ENCODE measurements at places on chromosomes 13 and 19.

DNA sequence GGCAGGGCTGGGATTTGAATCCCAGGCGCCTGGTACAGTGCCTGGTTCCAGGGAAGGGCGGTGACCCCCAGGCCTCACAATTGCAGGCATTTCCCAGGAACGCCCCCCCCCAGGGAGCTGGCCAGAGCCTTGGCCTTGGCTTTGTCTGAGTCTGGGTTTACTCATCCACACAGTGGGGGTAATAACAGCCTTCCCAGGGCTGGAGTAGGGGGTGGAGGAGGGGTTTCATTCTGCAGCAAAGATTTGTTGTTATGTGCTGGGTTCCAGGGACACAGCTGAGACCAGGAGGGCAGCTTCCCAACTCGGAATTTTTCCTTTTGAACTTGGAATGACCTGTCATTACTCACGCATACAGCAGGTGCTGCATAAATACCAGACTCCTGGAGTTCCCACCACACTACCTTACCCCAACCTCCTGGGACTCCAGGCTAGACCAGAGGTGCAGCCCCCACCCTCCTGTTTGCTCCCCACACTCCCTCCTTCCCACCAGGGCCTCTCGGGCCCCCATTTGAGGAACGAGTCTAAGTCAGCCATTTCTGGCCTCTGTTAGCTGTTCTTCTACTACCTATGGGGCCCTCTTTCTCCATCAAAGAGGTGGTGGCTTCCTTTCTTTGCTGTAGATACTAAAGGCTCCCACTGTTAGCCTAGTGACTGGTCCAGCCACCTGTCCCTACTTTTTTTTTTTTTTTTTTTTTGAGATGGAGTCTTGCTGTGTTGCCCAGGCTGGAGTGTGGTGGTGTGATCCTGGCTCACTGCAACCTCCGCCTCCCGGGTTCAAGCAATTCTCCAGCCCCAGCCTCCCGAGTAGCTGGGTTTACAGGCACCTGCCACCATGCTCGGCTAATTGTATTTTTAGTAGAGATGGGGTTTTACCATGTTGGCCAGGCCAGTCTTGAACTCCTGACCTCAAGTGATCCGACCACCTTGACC lies 1.6 kb upstream of the ADAMTS10 start:
- no peak for DNase-seq

- peak; percentile 52 for DNase-seq
These were observed 6.2 kb downstream of the CARD8 start for GRCh38 chr19:48249502-48250014.

GRCh38 chr19:43422000-43422688 lies 7.5 kb downstream of the TEX101 start:
- DNase-seq: no peak

DNA sequence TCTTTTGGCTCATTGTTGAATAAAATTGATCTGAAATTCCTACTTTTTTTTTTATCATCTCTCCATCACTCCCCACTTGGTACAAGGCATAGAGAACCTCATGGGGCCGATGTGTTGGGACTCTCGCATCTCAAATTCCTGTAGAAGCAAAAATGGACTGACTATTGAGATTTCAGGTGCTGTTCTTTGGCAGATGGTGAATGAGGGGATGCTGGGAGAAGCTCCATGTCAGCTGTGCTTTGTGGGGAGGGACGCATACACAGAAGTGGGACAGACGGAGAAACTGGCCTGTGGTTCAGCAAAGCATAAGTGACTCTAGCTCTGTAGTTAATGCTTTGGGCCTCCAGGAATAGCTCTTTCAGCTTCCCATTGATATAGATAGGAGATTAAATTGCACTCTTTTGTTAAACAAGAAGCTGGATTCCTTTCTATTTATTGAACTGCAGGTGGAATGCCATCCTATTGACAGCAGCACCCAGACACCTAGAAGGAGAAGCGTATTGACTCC lies 194.5 kb upstream of the RNF113B start:
- DNase-seq: no peak

DNA sequence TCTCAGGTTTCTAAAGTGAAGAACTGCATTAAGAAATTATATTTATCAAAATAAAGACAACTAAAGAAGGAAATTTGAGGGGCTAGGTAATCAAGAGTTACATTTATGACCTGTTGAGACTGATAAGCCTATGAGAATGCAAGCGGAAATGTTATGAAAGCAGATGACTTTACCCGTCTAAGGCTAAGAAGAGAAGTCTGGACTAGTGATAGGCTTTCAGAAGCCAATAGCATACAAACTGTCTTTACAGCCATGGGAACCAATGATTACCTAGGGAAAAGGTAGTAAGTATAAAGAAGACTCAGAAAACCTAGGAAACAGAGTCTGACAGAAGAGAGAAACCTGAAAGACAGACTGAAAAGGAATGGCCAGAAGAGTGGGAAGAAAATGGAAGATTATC lies 11.2 kb downstream of the TSC22D1 start:
- no peak for DNase-seq

GRCh38 chr13:113422807-113423519 lies 30.3 kb downstream of the ADPRHL1 start:
- no peak for DNase-seq

- no peak for DNase-seq
These were observed 6.1 kb upstream of the ARRDC2 start for GRCh38 chr19:18001777-18002345.

GRCh38 chr13:109785892-109786450 lies 412 bp downstream of the IRS2 start:
- no peak for DNase-seq

DNA sequence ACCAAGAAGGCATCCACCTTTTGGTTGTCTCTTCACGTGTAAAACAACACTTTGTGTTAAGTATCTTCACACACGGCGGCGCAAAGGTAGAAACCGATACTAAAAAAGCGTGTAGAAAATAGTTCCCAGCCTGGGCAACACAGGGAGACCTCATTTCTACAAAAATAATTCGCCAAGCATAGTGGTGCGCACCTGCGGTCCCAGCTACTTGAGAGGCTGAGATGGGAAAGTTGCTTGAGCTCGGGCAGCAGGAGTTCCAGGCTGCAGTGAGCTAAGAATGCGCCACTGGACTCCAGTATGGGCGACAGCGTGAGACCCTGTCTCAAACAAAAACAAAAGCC lies 573 bp upstream of the ERCC5 start:
- no peak for DNase-seq

- DNase-seq: no peak
These were observed 64.3 kb downstream of the GADD45B start for GRCh38 chr19:2540251-2540645.

- DNase-seq: no peak
These were observed at the start of gene CAMSAP3 for GRCh38 chr19:7595466-7596133. Gene CAMSAP3 (plus strand): TSS chr19:7595863. CDS start chr19:7596003, 140 bp downstream.

GRCh38 chr19:45523642-45524256 lies 16.5 kb downstream of the VASP start:
- peak; percentile 54 for DNase-seq

DNA sequence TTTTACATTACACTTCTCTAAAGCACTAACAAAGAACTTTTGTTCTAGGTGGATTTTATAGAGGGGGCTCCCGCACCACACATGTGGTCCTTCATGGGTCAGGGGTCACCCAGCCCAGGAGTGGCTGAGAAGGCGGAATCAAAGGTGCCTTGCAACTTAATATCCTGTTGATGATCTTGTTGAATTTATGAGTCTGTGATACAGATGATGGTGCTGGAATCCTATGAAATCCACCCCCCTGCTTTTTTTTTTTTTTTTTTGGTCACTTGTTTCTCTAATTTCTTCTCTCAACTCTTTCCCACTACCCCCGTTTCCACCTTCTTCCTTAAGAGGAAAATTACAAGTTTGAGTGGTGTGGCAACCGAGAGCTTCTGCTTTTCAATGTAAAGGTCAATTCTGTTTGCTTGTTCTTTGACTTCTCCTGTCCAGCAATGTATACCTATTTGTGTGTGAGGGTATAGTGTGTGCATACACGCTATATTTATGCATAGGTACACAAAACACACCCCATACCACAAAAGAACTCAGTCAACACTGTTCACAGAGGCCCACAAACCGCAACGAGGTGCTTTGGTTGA lies 4.2 kb upstream of the ZIC2 start:
- DNase-seq: no peak

GRCh38 chr13:93786846-93787489 lies 560.4 kb downstream of the GPC6 start:
- DNase-seq: no peak

DNA sequence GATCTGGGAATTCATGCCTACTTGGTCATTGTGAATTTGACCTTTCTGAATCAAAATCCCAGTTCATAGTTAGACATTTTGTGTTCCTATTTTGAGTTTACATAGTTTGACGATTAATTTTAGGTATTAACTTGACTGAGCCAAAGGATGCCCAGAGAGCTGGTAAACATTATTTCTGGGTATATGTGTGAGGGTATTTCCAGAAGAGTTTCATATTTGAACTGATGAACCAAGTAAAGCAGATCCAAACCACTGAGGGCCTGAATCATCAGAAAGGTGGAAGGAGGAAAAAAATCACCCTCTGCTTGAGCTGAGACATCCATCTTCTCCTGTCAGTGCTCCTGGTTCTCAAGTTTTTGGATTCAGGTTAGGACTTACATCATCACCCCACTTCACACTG lies 116.6 kb downstream of the CYSLTR2 start:
- no peak for DNase-seq

DNA sequence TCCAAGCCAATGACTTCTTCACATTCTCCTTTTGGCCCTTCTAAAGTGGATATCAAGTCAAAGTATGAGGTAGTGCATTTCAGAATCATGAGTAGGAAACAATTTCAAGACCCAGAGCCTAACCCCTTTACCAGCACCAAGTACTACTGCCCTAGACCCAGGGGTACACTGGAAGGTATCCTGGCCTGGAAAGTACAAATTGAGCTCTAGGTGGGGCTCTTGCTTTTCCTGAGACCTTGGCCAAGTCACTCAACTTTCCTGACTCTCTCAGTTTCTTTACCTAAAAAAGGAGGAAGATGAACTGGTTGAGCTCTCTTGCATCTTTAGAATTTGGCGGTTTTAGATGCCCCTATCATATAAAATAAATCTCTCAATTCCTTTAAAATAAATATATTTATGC lies 204.7 kb downstream of the FGF14 start:
- DNase-seq: no peak

DNA sequence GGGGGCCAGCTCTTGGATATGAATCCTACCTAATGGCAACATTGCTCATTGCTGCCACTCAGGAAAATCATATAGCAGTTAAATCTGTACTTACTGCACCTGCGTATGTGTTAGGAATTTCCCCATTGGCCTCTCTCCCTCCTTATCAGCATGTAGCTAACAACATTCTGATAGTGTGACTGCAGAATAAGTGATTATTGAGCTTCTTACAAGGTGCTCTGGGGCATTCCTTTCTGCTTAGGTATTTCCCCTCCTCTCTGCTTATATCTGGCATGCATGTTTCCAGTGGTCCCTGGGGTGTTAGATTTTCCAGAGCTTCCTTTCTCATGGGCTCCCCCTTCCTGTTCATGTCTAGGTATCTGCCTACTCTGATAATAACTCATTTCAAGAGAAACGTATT lies 414.1 kb upstream of the SLITRK1 start:
- DNase-seq: no peak

GRCh38 chr13:27621116-27621365 lies 651 bp upstream of the POLR1D start:
- DNase-seq: no peak

DNA sequence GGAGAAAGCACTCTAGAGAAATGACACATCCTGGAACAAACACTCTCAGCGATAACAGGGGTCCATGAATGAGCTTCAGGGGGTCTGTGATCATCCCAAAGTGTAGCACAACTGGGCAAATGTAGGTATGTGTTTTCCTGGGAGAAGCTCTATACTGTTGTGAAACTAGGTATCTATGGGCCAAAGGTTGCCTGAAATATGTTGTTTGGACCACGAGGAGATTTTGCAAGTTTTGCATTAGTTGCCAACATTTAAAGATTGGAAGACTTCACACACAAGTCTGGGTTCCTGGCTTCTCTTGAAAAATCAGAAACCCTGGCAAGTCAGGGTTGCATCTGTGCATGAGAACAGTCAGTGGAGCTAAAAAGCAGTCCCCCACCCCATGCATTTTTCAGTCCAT lies 26.7 kb upstream of the POU2F2 start:
- DNase-seq: no peak

All from activated CD4-positive, alpha-beta T cell treated with anti-CD3 and anti-CD28 coated beads, Interleukin-2, amount 50 U/mL, for 24 hours (primary cell).